ENCODE measurements at places on chromosomes 2 and 18.

DNA sequence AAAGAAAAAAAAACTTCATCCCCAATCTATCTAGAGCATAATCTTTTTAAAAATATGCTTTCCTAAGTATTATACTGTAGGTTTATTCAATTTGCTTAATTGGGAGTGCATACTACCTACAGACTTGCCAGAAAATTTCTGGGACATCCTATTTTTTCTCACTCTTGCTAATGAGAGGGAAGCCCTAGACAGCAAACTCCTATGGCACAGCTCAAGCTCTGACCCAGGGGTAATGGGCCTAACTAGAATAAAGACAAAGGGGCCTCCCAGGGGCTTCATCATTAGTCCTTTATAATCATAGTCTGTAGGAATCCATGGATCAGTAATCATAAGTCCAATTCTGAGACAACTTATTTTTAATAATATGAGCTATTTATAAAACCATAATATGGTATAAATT lies 142.6 kb upstream of the ITGA4 start:
- DNase-seq, result no peak

DNA sequence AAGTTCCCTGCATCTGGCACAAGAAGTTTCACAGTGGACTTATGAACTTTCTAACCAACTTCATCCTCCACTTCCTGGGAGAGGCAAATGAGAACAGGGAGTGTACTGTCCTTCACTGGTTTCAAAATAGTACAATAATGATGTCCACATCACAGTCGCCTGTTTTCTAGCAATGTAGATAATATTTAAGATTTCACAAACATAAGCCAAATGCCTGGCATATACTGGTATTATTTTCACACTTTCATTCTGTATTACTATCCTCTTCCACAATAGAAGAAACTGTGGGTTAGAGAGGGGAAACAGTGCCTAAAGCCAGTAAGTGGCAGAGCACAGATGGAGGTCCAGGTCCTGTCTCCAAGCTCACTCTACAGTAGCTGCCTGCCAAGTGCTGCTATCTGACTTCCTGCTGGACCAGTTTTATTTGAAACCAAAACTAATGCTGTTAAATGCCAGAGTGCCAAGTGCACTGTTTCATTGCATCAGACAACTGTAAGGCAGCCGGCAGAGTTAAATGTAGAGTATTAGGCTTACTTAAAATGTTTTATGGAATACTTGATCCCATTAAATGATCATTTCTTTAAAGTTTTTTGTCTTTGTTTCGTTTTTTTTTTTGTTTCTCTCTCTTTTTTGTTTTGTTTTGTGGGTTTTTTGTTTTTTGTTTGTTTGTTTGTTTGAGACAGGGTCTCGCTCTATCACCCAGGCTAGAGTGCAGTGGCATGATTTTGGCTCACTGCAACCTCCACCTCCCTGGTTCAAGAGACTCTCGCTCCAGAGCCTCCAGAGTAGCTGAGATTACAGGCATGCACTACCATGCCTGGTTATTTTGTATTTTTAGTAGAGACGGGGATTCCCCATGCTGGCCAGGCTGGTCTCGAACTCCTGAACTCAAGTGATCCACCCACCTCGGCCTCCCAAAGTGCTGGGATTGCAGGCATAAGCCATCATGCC lies 15.1 kb downstream of the COBLL1 start:
- DNase-seq, result no peak

- no peak for DNase-seq
Observed at GRCh38 chr18:65876310-65876709, 125.5 kb downstream of the CDH7 start.

- no peak for DNase-seq
Observed at GRCh38 chr2:238257786-238258700, 18.2 kb upstream of the HES6 start.

- DNase-seq, result no peak
Observed at GRCh38 chr2:74576211-74576862, 21.8 kb downstream of the DOK1 start.

DNA sequence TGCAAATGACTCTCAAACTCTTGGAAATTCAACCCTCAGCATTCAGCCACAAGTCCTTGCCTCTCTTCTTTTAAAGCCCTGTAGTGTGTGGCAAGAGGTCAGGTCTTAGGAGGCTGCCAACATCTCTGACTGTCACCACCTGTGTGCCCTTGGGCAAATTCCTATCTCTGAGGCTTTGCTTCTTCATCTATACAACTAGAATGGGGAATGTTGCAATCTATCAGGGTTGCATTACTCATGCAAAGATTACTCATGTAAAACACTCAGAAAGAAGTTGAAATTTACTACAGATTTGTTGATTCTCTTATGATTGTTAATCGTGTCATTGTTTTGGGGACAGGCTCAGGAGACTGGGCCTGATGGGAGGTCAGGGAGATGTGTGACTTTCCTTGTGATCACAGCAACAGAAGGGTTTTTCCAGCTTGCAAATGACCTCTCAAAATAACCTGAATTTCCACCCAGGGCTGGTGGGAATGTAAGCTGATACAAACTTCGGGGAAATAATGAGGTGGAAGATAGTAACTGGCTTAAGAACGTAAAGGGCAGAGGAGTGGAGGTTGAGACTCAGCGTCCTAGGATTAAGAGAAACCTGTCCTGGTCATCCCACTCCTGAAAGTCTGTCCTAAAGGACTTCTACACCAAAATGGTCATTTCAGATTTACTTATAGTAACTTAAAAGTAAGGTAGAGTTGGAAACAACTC lies 32.1 kb upstream of the SIGLEC15 start:
- no peak for DNase-seq

- no peak for DNase-seq
Observed at GRCh38 chr2:30222031-30222430, 9.3 kb upstream of the LBH start.

GRCh38 chr2:121134728-121135127 lies 150.3 kb downstream of the TFCP2L1 start:
- no peak for DNase-seq

Measured in activated naive CD4-positive, alpha-beta T cell (primary cell).